ENCODE measurements at places on chromosomes 5 and 9. TPM values are rescaled to one million over a fixed set of nuclear protein-coding genes. Genes with fewer than 3 reads are reported as not detected.
A peak's percentile ranks its signal among the peaks of the same experiment; 100 is the strongest.

GRCh38 chr9:18149471-18150011, 324.4 kb upstream of the ADAMTSL1 start:
- DNase-seq, result no peak

DNA sequence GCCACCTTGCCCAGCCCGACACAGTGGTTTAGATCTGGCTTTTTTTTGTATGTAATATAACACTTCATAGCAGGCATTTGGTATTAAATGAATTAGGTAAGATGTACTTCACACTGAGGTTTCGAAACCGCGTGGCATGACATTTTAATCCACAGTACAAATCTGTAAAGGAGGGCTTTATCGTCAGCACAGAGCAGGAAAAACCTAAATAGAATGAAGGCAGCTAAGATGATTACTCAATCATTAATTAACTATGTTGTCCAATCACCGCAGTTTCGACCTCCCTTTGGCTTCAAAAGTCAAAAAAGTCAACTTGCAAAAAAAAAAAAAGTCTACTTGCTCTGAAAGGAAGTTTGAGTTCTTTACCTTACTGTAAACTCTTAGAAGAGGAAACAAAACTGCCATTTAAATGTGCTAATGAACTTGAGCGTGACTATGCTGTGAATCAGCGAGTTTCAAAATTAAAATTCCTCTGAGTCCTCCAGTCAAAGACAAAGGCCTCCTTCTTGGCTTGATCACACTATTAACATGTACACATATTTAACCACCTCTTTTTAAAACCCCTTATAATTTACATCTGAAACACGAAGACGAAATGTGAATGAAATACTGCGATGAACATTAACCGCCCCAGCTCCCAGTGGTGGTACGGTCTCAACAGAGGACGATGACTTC, 698 bp upstream of the SEC24A start:
- DNase-seq, result no peak

GRCh38 chr9:4987961-4988421, 2.9 kb downstream of the JAK2 start:
- DNase-seq, result peak; percentile 55

Gene RELL2
- total RNA-seq, result 6.9 TPM

Gene GLRX
- 10.4 TPM for total RNA-seq

- DNase-seq, result no peak
Measured at GRCh38 chr9:7313389-7313788, 486.2 kb downstream of the DMAC1 start.

GRCh38 chr5:143790457-143791112, 21.4 kb upstream of the HMHB1 start:
- DNase-seq, result no peak

- DNase-seq, result no peak
Measured at GRCh38 chr5:72628771-72629371, 121.7 kb upstream of the ZNF366 start.

DNA sequence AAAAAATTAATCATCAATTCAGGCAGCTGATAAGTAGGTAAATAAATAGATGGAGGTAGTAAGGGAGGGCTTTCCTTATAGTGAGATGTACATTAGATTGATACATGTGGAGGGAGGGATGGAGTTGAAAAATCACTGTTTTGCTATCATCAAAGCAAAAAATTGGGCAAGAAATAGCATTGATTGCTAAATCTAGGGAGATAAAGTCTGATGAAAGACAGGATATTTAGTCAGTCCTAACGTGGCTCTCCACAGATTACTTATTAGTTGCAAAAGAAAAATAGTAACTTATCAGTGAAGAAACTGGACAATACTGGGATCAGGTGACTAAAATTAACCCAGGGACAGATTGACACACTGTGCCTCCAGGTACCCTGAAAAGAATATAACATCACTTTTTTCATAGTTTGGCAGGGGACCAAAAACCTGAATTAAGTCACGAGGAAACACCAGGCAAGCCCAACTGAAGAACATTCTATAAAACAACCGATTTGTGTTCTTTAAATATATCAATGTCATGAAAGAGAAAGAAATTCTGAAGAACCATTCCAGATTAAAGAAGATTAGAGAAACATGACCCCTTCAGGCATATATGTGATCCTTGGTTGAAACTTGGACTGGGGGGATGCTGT, 27.1 kb upstream of the GOLPH3 start:
- no peak for DNase-seq

Gene SLC25A2
- 0.72 TPM for total RNA-seq

DNA sequence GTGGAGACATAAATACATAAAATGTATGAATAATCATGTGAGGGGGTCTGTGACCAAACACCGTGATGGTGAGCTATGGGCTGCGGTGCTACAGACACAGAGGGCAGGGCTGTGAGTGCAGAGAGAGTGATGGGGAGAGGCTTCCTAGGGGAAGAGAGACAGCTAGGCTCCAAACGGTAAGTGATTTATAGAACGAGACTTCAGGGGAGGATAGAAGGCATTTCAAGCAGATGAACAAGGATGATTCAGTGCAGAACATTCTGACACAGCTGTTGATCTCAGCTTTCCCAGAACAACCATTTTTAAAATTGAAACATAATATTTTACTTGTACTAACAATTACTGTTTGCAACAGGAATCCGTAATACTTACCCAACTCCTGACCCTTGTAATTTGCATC, 100.7 kb downstream of the GAS1 start:
- DNase-seq, result no peak

Gene RGS7BP
- 0.39 TPM for total RNA-seq

GRCh38 chr5:156799171-156799570, 50.9 kb upstream of the PPP1R2B start:
- no peak for DNase-seq

- no peak for DNase-seq
Measured at GRCh38 chr9:107288701-107289100, 5.6 kb downstream of the RAD23B start.

GRCh38 chr9:4596165-4596922, 65.8 kb upstream of the PLPP6 start:
- DNase-seq, result no peak

GRCh38 chr5:105168806-105169205, 1606.2 kb upstream of the NUDT12 start:
- no peak for DNase-seq

DNA sequence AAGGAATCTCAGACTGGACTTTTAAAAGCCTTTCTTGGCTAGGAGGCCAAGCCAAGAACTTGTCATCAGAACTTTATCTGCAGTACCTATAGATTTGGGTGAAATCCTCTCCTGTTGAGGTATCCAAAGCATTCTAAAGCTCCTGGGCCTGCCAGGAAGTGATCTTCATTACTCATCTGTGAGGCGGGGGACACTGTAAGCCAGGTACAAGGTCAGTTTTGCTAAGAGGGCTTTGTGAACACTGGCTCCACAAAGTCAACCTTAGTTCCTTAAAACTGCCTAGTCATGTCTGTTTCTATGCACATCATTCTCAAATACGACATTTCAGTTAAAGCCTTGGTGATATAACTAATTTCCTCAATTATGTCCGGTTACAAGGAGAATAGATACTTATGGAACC, 236.7 kb downstream of the PIK3R1 start:
- no peak for DNase-seq

Gene MUSK
- not detected for total RNA-seq

Gene PCDHGA6
- 0.52 TPM for total RNA-seq

DNA sequence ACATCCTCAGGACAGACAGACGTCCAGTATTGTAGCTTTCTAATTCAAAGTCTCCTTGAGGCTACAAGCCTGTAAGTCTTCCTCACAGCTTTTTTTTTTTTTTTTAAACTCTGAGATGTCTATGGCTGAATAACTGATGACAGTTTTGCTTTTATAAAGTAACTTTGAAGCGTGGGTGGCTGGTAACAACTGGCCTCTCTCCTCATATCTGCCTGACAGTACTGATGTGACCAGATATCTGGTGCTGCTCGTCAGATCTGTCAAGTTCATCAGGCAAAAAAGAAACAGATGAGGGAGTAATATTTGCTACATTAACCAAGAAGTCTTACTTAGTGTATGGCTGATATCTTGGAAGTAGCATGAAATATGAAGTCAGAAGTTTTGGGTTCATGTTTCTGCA, 72.6 kb downstream of the GDNF start:
- DNase-seq, result no peak

- DNase-seq, result no peak
Measured at GRCh38 chr5:157292599-157292998, 26.7 kb downstream of the CYFIP2 start.

- DNase-seq, result no peak
Measured at GRCh38 chr9:94925751-94926430, 199.4 kb downstream of the AOPEP start.

Gene CYLC2
- not detected for total RNA-seq

DNA sequence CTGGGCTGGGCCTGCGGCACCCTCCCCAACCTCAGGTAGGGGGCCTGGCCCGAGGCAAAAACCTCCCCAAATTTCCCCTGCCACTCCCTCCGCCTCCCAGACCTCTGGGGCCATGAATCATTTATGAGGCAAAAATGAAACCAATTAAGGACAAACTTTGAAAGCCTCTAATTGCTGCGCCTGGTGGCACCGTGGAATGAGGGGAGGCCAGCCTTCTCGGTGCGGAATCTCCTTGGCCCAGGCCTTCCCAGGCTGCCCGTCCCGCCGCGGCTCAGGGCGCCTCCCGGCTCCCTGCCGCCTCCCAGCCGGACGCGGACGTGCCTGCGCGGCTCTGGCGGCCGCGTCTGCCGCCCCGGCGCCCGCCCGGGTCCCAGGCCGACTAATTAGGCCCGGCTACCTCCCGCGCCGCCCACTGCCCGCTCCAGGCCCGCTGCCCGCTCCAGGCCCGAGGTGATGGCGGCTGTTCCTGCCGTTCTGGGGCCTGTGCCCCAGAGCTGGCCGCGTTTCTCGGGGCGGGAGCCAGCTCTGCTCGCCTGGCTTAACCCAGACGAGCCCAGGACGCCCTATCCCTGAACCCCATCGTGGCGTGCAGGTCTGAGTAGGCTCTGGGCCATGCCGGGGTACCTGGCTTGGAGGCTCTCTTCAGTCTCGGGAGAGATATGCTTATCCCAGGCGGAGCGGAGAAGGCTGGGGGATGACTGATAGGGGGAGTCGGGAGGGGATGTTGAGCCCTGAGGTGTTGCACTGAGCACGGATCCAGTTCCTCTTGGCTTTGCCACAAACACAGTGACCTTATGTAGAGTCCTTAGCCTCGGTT, 20.1 kb downstream of the CXXC5 start:
- no peak for DNase-seq

- DNase-seq, result no peak
Measured at GRCh38 chr5:65674749-65675148, 47.2 kb downstream of the SGTB start.

DNA sequence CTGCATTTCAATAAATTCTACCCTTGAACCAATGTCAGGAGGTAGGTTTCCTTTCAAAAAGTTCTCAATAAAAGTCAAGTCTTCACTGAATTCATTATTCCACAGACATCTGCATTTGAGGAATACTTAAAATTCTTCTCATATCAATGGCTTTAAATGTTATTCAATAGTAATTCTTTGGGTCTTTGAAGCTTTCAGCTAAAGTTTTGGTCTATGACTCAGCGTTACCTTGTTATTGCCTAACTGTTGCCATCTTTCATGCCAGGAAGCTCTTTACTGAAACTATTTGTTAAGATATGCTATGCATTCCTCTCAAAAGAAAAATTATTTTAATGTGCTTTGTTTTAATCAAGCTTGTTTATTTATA, 170.5 kb downstream of the NNT start:
- DNase-seq, result no peak

Gene FAM169A
- 11.6 TPM for total RNA-seq

DNA sequence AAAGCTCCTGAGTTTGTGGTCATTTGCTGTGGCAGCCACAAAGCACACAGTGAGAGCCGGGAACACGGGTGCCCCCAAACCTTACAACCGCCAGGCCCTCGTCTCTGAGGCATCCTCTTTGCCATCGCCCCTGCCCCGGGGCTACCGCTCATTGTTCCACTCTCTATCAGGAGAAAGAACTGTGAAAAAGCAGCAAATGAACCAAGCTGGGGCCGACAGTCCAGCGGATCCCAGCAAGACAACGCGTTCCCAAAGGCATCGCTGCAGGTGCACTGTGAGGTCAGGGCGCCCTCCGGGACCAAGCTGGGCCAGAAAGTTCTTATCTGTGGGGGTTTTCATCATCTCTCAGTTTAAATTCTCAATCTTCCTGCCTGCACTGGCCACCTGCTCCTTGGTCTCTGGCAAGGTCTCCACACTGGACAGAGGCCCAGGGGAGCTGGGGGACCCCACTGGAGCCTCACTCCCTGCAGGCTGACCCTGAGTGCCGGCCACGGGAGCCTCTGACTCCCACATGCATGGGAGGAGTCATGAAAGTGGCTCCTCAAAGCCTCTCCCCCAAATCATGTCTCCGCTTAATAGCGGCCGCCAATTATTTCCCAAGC, 32.1 kb downstream of the VAV2 start:
- no peak for DNase-seq

DNA sequence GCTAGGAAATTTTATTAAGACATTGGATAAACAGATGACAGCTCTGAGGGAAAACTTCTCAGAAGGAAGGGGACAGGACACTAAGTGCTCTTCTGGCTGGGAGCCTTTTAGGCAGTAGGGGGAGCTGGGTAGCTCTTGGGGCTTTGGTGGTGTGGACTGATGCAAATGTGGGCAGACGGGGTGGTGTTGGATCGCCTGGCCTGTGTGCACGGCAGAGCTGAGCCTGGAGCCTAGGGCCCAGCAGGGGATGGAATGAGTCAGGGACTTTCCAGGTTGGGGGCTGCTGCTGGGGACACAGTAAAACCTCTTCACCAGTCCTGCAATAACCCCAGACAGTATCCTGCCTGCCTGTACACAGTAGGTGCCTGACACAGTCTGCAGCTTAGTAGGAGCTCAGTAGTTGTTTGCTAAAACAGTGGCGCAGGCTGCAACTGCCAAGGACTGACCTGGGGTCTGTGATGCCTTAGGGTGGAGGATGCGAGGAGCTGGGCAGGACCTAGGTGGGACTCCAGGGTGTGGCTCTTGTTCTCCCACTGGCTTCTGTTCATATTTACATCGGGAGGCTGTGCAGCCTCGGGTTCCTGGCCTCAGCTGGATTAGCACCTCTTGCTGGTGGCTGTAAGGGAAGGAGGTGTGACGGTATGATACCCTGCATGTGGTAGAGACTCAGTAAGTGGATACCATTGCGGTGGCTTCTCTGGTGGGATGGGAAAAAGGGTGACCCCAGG, 83.8 kb downstream of the DAB2IP start:
- no peak for DNase-seq
